Esophagus muscularis mucosa (tissue), 4 donors: ENCODE measurements at places on chromosomes 16 and 17. TPM values are rescaled to one million over a fixed set of nuclear protein-coding genes. Genes with fewer than 3 reads are reported as not detected.

CHTF8 gene
- total RNA-seq: 59.8 TPM

SSTR5 gene
- not detected for total RNA-seq

DNA sequence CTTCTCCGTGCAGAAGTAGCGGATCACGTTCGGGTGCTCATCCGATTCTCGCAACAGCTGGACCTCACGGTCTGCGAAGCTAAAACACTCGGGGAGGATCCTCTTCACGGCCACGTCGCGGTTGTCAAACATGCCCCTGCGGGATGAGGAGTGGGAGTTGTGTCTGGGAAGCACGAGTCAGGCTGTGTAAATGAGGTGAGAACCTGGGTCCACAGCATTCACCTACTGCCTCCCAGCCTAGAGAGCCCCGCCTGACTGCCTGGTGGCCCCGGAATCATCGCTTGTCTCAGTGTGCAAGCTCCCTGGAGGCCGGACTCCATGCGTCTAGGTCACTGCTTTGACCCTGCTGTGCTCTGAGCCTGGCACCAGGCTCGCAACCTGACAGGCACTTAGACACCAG, 33.9 kb upstream of the ICAM2 start:
- H3K4me3 ChIP-seq: no peak overlapping the region
- DNase-seq: no peak
- H3K27ac ChIP-seq: no peak overlapping the region
- no peaks in the 10 kb centered on the region for H3K4me1 ChIP-seq

- H3K36me3 ChIP-seq: no peaks in the 10 kb centered on the region
- H3K4me3 ChIP-seq: no peak overlapping the region
- H3K4me1 ChIP-seq: peaks cover 28% of the 10 kb centered on the region
- peak; percentile 93 for DNase-seq
Observed at GRCh38 chr16:66070140-66070917, 296.2 kb upstream of the CDH5 start.

- no peaks in the 10 kb centered on the region for H3K27me3 ChIP-seq
- no peaks in the 10 kb centered on the region for H3K4me1 ChIP-seq
- no peak for DNase-seq
- no peak overlapping the region for H3K27ac ChIP-seq
Observed at GRCh38 chr16:4067262-4068001, 48.8 kb downstream of the ADCY9 start.

DNA sequence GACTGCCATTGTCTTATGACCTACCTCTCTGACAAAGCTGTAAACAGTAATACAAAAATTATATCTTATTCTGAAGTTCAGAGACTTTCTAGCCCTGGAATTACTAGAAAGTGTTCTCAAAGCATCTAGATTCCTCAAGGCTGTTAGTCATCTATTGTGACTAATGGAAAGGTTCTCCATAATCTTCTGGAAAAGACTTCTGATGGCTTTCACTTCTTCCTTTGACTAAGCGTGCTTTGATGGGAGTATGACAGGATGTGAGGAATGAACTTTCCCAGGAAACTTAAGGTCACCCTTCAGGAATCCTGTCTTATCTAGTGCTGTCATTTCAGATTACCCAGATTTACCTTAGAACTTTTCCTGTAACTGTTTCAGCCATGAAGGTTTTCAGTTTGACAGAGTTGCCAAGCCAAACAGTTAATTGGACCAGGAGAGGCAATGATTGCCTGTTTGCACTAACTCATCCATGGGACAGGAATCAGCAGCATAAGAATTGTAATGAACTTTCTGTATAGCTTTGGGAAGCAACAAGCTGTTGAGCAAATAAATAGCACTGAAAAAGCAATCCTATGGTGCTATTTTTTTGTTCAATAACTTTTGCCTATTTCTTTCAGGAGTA, 43.5 kb downstream of the AP2B1 start:
- H3K4me3 ChIP-seq: no peak overlapping the region
- no peak for DNase-seq
- H3K4me1 ChIP-seq: no peaks in the 10 kb centered on the region
- no peaks in the 10 kb centered on the region for H3K27me3 ChIP-seq
- peaks cover 41% of the 10 kb centered on the region for H3K36me3 ChIP-seq

DNA sequence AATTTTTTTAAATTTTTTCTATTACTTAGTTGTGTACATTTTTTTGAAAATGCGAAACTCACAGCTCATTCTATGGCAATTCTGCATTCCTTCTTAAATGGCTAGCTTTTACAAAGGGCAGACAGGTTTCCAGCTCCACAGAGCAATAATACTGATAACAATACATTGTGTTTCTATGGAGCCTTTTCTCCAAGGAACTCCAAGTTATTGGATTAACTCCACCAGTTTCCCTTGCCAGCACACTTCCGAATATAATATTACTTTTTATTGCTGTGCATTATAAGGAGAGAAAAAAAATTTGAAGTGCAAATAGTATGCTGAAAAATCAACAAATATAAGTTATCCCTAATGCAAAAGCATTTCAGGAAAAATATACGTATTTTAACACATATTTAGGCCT, 127.5 kb upstream of the PSMD7 start:
- H3K4me3 ChIP-seq: no peak overlapping the region
- H3K27me3 ChIP-seq: no peaks in the 10 kb centered on the region
- H3K27ac ChIP-seq: no peak overlapping the region
- peaks cover 6% of the 10 kb centered on the region for H3K4me1 ChIP-seq

EARS2 gene
- 19.1 TPM for total RNA-seq

IL34 gene
- 3.8 TPM for total RNA-seq

ANKRD40CL gene
- total RNA-seq: not detected

- no peaks in the 10 kb centered on the region for H3K27me3 ChIP-seq
- DNase-seq: no peak
- no peak overlapping the region for H3K27ac ChIP-seq
- H3K36me3 ChIP-seq: no peaks in the 10 kb centered on the region
- no peaks in the 10 kb centered on the region for H3K4me1 ChIP-seq
- no peak overlapping the region for H3K4me3 ChIP-seq
Observed at GRCh38 chr16:48076455-48077012, 79.3 kb downstream of the ABCC12 start.

KRT13 gene
- total RNA-seq: not detected

HSPB9 gene
- 0.26 TPM for total RNA-seq

SPN gene
- total RNA-seq: 1.1 TPM

GRCh38 chr16:15667091-15667742, 17.2 kb downstream of the NDE1 start:
- H3K4me1 ChIP-seq: peaks cover 9% of the 10 kb centered on the region
- no peak overlapping the region for H3K27ac ChIP-seq
